ENCODE measurements at places on chromosomes 5 and 9.

- no peak for DNase-seq
These were observed 458.5 kb upstream of the KLF4 start for GRCh38 chr9:107948086-107948485.

DNA sequence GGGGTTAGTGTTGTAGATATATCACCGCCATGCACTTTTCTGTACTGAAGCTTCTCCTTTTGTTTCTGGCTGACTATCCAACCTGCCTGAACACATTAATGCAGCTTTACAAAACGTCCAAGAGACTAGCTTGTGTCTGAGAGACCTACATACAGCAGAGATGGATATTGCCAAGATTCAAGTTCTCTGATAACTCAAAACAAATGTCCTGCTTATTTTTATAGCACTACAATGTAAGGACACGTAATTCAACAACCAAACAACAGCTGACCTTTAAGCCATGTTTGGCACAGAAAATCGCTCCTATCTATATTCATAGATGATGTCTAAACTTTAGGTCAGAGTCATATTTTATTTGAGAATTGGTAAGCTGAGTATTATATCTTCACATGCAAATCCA is 76.2 kb upstream of the NTRK2 start:
- no peak for DNase-seq

GRCh38 chr5:54551292-54551691 is 33.7 kb downstream of the SNX18 start:
- DNase-seq: no peak

- no peak for DNase-seq
These were observed 13.1 kb upstream of the ARL15 start for GRCh38 chr5:54323495-54323894.

DNA sequence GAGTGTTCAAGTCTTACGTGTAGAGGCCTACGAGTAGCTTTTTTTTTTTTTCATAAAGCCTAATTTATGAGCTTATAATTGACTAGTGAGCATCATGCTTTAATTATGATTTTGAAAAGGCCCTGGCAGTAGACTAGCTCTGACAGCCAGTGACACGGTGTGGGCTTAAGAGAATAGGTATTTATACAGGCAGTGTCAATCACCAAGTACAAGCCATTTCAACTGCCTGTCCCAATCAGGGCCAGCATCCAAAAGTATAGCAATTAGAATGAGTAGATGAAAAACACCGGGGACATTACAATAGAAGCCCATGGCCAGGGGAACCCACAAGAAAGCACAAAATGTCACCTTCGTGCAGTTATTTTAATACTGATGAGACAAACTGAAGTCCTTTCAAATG is 552.8 kb downstream of the CAAP1 start:
- DNase-seq: no peak

GRCh38 chr5:173620784-173621183 is 4.3 kb upstream of the BOD1 start:
- DNase-seq: no peak

- DNase-seq: no peak
These were observed 228.3 kb downstream of the PDE4D start for GRCh38 chr5:59665086-59665831.

GRCh38 chr5:2466966-2467365 is 284.5 kb downstream of the IRX2 start:
- DNase-seq: no peak

- DNase-seq: no peak
These were observed 32.5 kb upstream of the N4BP3 start for GRCh38 chr5:178080618-178081410.

DNA sequence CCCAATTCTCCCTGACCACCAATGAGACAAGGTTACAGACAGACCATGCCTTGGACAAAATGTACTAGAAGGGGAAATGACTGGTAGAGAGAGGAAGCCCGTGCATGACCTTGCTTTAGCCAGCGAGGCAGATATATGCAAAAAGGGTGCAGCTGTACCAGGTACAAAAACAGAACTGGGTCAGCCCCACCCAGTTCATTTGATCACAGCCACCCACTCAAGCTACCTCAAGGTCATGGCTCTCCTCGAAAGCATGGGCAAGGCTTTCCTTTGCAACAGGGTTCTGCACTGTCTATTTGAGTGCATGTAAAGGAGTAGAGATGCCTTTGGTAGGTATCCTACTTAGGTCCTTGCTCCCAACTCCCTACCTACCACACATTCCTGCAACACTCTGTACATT is 33.3 kb downstream of the TLE1 start:
- no peak for DNase-seq

GRCh38 chr9:106526716-106527204 is 336.2 kb upstream of the ZNF462 start:
- DNase-seq: no peak

DNA sequence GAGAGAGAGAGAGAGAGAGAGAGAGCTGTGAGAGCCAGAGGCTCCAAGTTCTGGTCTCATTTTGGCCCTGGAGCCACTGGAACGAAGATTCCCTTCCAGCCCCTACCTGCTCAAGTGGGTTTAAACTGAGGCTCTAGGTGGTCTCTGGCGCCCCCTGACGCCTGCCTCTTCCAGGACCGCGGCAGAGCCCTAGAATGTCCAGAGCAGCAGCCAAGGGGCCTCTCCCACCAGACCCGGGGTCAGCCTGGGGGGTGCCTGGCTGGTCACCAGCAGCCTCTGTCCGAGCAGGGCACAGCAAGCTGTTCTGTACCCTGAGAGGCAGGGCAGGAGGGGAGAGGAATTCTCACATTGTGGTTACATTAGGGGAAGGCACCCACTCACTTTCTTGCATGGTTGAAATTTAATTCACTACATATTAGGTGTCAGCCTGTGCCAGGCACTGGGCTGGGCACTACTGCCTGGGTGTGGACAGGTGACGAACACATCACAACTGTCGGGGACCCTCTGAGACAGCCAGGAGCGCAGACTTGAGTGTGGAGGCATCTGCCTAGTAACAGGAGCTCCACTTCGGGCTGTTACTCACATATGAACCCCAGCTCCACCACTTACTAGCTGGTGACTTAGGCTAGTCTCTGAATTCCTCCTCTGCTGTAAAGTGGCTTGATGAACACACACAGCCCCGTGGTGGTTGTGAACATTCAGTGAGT is 44.5 kb downstream of the AMBP start:
- no peak for DNase-seq

DNA sequence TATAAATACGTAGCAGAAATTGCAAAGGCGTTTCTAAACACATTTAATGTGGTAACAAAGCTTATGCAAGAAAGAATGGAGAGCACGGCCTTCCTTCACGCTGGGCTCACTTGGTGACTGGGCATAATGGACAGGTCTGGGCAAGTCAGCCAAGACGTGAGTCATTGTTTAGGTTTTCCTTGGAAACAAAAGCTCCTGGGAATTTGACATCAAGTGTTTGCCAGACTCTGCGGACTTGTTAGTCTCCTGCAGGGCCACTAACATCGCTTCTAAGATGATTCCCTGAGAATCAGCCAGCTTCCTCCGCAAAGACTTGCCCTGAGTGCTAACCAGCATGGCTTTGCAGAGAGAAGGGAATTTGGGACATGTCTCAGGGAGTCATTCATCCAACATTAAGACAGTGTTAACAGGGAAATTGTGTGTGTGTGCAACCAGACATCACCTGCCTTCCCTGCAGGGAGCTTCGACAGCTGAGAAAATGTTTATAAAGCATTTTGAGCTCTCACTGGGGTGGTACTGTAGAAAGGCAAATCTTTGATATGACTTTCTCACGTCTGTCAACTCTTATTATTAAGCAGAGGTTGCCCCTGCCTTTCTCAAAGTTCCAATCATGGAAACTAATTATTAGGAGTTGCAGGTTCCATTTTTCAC is 182.5 kb downstream of the NTRK2 start:
- peak; percentile 92 for DNase-seq

DNA sequence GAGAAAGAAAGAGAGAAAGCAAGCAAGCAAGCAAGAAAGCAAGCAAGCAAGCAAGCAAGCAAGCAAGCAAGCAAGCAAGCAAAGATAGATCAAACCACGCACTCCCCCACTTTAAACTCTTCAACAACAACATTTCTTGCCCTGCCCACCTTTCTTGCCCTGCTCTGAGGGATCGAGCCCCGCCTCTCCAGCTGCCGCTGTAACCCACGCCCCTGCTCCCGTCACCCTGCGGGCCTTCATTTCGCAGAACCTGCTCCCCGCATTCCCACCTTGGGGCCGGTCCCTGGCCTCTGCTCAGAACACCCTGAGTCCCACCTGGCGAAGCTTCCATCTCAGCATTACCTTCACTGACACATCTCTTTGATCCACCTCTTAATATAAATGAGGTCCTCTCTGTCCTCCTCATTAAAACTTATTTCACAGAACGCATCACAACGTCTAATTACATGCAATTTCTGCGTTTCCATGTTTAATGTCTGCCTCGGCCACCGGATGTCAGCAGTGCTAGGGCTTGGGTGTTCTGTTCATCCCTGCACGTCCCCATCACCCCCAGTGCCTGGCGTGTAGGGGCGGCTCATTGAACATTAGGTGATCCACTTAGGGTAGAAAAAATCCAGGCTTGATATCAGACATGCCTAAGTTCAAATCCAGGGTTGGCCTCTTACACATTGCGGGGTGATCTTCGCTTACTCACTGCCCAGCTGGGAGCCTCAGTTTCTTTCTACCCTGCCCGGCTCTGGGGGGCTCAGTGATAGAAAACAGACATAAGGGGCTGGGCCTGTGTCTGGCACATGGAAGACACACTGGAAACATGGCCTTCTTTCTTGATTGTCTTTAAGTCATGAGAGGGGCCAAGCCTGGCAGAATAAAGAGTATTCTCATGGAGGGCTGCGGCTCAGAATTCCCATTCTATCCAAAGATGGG is 187.6 kb downstream of the DAB2IP start:
- DNase-seq: no peak

GRCh38 chr9:15622318-15622971 is 69.6 kb downstream of the CCDC171 start:
- DNase-seq: no peak

GRCh38 chr9:84754461-84754860 is 84.9 kb downstream of the NTRK2 start:
- DNase-seq: no peak

- no peak for DNase-seq
These were observed 50.7 kb downstream of the MSX2 start for GRCh38 chr5:174775081-174775480.

- DNase-seq: no peak
These were observed 28.3 kb downstream of the ZNF462 start for GRCh38 chr9:106891286-106891685.

GRCh38 chr9:37575001-37575400 is 1.2 kb downstream of the FBXO10 start:
- no peak for DNase-seq

DNA sequence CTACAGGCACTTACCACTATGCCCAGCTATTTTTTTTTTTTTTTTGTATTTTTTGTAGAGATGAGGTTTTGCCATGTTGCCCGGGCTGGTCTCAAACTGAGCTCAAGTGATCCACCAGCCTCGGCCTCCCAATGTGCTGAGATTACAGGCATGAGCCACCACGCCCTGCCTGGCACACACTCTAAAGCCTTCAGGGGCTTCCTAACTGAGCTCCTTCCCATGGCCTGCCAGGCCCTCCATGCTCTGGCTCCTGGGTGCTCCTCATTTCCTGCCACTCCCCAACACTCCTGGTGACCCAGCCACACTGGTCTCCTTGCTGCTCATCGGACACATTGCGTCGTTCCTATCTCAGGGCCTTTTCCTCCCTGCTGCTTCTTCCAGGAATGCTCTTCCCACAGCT is 61.5 kb downstream of the CARTPT start:
- DNase-seq: no peak

DNA sequence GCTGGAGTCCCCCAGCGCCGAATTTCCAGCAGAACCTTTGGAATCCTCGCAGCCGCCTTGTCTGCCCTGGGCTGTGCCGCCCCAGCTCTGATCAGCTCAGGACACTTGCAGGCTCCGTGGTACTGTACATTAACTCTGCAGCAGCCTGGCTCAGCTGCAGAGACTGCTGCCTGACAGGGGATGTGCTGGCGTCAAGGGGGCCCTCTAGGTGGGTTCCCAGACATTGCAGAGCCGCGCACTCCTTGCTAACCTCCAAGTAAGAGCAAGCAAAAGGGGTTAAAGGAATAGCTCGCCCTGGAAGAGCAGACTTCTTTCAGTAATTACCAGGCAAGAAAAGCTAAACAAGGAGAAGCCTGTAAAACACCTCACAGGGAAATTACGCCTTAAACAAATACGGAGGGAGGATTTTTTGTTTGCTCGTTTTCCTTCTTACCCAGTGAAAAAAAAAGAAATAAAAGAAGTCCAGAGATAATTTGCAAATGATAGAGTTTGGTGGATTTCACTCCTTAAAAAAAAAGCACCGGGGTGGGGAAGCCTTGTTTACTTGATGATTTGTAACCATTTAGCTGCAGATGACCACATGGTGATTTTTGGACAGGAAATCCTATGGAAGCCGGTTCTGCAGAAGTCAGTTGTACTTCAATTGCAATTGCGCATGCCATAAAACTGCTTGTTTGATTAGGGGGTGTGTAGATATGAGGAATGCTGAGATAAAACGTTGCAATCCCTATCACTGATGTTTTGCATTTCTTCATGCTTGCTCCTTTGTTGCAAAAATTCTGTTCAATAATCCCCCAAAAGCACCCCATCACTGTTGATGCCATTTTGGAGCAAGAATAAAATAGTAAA is 305.8 kb downstream of the PDE4D start:
- DNase-seq: no peak

- DNase-seq: no peak
These were observed 53.4 kb upstream of the FBXL7 start for GRCh38 chr5:15446552-15446951.

- DNase-seq: no peak
These were observed 302.9 kb downstream of the NSG2 start for GRCh38 chr5:174348311-174348981.

DNA sequence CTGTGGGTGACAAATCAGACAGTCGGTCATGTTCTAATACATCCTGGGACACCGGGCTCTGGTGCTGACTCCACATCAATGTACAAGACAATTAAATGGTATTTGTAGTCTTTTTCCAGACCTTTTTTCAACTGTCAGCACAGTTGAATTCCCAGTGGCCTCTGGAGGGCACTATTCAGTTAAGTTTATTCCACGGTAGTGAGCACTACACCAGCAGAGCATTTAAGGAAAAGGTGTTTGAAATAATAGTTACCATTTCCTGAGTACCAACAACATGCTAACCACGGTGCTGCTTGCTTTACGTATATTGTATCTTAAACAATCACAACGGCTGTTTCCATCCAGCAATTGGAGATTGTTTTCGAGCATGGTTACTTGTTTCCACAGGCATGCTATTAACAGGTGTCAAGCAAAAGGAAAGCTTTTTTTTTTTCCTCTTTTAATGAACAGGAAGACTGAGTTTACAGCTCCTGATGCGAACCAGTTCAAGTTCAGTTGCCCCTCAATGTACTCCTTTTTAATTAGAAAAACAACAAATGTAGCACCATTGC is 186.7 kb downstream of the PDZD2 start:
- peak; percentile 13 for DNase-seq

GRCh38 chr5:157469073-157469472 is 9.1 kb downstream of the NIPAL4 start:
- DNase-seq: no peak

DNA sequence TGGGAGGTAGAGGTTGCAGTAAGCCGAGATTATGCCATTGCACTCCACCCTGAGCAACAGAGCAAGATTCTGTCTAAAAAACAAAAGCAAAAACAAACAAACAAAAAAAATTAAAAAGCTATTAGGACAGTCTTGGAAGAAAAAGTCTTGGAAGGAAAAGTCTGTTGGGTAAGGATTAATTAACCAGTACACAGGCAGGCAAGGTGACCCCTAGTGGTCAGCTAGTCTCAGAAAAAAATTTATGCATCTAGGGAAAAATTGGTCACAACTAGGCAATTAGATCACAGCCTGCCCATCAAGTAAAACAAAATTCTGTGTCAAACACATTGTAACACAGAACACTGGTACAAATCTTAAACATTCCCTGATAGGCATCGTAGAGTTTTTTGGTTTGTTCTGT is 6.7 kb upstream of the ANKRD18B start:
- DNase-seq: no peak
